ENCODE measurements at places on chromosomes 5 and 9.

DNA sequence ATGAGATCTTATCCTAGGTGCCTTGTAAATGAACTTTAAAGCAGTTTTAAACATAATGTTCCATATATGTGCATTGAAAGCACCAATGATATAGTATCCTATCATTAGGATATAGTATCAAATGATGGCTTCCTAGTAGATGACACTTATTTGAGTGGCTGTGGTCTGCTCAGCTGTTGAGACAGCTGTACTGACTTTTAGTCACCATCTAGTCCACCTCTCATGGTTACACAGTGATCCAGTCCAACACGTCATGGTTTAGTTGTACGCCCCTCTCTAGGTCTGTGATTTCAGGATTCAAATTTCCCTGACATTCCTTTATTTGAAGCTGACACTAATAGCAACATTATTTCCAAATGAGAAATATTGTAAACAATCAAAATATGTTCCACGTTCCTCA lies 127.3 kb upstream of the TUT7 start:
- no peak for DNase-seq

- DNase-seq, result no peak
Observed at GRCh38 chr9:114995681-114996221, 65.4 kb upstream of the TNFSF8 start.

GRCh38 chr9:122468735-122469134 lies 9.0 kb downstream of the OR1J1 start:
- no peak for DNase-seq

- no peak for DNase-seq
Observed at GRCh38 chr5:99379187-99379586, 450.4 kb upstream of the CHD1 start.

GRCh38 chr9:135879619-135880018 lies 27.7 kb downstream of the CAMSAP1 start:
- DNase-seq, result no peak

GRCh38 chr9:71249729-71250317 lies 128.4 kb upstream of the TRPM3 start:
- DNase-seq, result no peak

- no peak for DNase-seq
Observed at GRCh38 chr5:16862777-16863176, 73.3 kb downstream of the MYO10 start.

- DNase-seq, result no peak
Observed at GRCh38 chr5:128905568-128906110, 59.6 kb upstream of the SLC27A6 start.

DNA sequence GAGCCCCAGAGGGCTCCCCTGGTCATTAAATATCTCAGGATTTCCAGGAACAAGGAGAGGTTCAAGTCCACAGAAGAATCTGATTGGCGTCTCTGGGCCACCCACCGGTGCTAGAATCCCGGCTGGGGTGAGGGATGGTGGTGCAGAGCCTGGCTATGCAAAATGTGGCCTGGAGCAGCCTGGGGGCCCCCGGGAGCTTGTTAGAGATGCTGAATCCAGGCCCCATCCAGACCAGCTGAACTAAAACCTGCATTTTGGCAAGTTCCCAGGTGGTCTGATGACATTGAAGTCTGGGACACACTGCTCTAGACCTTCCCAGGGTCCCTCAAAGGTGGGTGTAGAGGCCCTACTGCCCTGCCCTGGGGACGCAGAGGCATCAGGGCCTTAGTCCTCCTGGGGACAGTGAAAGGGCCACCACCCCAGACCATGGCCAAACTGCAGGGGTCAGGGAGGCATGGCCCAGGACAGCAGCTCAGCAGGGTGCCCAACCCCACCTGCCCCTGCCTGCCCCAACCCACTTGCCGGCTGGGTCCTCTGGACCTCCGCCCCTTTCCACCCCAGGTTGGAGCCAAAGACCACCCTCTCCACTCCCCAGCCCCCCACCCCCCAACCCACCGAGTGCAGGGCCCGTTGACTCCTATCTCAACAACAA lies 34.7 kb downstream of the ADAMTS2 start:
- no peak for DNase-seq

GRCh38 chr5:132057498-132058255 lies 2.8 kb upstream of the IL3 start:
- DNase-seq, result no peak

DNA sequence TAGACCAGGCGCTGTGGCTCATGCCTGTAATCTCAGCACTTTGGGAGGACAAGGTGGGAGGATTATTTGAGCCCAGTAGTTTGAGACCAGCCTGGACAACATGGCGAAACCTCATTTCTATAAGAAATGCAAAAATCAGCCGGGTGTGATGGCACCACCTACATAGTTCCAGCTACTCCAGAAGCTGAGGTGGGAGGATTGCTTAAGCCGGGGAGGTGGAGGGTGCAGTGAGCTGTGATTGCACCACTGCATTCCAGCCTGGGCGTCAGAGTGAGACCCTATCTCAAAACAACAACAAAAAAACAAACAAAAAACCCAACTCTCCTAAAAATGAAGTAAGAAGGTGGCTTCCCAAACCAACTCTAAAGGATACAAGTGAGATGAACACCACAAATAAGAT lies 23.0 kb downstream of the IARS1 start:
- no peak for DNase-seq

DNA sequence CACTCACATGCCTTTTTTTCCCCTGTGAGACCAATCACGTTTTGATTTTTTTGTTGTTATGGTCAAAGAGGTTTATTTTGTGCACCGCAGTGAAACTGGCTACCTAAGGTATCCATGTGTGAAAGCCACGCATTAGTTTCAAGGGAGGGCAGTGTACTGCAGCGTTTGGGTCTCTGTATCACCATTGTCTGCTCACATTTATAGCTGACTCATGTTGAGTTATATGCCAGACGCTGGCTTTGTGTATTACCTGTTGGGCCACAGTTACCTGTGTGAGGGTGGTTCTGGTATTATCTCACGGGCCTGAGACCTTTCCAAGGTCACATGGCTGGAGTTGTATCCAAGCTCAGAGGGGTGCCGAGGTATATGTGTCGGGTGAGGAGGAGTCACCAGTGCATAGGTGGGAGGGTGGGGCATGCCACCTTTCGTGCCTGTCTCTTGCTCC lies 75.8 kb downstream of the ARHGAP26 start:
- DNase-seq, result no peak

- DNase-seq, result no peak
Observed at GRCh38 chr5:109416882-109417281, 7.1 kb upstream of the PJA2 start.

- DNase-seq, result no peak
Observed at GRCh38 chr5:153081385-153081784, 409.1 kb upstream of the GRIA1 start.

DNA sequence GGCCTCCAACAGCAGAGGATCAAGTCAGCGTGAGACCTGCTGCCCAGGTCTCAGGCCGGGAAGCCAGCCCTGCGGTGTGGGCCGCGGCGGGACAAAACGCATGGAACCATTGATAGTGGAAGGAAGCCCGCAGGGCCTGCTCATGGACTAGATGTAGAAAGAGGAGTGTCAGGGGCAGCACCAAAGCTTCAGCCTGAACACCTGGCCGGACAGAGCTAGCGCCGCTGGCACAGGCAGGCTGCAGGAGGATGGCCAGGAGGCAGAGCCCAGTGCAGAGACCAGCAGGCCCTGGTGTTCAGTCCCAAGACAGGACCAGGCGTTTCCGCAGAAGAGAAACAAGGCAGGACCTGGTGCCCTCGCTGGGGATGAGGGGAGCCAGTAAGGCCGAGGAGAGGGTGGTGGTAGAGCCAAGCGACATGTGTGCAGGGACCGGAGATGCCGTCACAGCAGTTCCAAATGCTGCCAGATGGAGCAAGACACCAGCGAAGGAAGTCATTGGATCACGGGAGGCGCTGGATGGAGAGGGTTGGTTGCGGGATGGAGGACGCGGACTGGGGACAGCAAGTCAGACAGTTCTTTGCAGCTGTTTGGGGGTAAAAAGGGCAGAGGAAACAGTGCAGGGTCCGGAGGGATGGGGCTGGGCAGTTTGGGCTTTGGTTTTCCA lies 42.1 kb upstream of the OLFM1 start:
- DNase-seq, result no peak

DNA sequence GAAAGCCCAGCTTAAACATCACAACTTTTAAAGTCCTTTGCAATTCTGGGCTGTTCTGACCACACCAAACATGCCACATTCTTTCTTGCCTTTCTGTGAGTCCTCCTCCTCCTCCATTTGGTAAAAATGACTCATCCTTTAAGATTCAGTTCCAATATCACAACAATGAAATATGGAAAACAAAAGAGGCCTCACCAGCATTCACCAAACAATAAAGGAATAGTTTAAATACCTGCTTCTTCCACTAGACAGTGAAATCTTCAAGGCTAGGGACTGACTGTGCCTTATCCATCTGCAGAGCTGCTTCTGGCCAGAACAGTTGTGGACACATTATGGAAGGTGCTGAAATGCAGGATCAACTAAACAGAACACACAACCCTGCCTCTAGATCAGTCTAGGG lies 36.0 kb downstream of the NR6A1 start:
- DNase-seq, result no peak

- no peak for DNase-seq
Observed at GRCh38 chr5:68834491-68834981, 259.3 kb upstream of the SLC30A5 start.

DNA sequence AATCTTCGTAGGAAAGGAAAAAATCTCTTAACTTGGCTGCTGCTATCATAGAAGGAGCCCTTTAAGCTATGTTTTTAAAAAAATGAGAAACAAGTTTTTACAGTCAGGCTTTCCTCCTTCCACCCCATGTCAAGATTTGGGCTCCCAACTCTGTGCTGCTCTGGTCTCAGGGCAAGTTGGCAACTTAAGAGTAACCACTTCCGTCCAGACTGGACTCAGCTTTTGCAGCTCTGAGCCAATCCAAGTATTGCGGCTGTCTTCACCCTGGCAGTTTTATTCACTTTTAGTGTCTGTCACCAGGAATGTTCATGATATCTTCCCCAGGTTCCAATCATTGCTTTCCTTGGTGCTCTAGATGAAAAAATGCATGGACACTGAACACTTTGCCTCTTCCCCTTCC lies 115.9 kb upstream of the GAS1 start:
- DNase-seq, result no peak

DNA sequence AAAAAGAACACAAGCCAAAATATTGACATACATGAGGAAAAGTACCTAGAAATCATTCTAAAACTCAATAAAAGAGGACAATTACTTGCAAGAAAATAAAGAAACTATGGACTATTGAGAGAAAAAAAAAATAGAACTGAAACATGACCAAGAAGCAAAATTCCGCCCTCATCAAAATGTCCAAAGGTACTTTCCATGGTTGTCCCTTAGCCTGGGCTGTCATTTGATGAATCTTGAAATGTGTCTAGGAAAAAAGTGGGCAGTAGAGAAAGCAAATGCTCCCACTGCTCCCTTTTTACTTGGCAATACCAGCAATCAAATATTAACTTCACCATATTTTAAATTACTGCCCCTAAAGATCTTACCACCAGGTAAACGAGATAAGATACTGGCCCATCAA lies 10.8 kb downstream of the NRG2 start:
- DNase-seq, result no peak

GRCh38 chr5:151191661-151192060 lies 32.2 kb downstream of the CCDC69 start:
- DNase-seq, result no peak

DNA sequence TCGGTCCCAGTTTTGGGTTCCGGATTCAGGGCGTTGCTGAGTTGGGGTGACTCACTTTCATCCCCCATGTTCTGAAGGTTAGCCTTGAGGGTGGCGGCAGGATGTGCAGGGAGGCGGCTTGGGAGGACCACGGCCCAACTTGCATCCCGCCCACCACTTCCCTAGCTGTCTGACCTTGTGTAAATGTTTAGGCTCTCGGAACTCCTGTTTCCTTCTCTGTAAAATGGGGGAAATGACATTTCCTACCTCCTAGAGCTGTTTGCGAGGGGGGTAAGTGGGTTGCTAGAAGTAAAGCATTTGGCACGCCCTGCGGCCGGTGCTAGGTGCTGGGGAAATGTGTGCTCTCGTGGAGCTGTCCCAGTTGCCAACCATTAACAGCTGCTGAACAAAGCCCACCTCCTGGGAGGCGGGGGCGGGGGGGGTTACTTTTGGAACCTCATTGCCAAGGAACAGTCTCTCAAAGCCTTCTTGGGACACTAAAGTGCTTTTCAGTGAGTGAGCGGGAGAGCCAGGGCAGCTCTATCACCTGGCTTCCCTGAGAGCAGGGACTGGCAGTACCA lies 27.5 kb downstream of the PTGES2 start:
- no peak for DNase-seq

GRCh38 chr9:129880654-129881546 lies 45.6 kb downstream of the USP20 start:
- no peak for DNase-seq

DNA sequence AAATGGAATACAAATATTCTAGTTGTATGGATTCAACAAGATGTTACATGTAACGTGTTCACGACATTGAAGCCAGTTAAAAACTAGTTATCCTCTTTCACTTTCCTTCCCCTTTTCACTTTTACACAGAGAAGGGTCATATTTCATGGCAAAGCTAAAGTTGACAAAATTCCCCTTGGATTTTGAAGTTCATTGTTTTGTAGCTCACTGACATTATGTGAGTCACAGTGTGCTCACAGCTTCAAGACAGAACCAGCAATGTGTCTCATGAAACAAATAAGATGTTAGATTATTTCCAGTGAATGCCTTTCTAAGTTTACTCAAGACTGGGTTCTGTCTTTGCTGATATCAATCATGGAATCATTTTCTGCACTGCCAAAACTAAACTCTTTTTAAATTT lies 535.5 kb upstream of the GRIN3A start:
- DNase-seq, result no peak
